ENCODE measurements at places on chromosomes 5 and 9.

GRCh38 chr5:157068785-157069184 lies 9.9 kb upstream of the HAVCR1 start:
- no peak for DNase-seq

DNA sequence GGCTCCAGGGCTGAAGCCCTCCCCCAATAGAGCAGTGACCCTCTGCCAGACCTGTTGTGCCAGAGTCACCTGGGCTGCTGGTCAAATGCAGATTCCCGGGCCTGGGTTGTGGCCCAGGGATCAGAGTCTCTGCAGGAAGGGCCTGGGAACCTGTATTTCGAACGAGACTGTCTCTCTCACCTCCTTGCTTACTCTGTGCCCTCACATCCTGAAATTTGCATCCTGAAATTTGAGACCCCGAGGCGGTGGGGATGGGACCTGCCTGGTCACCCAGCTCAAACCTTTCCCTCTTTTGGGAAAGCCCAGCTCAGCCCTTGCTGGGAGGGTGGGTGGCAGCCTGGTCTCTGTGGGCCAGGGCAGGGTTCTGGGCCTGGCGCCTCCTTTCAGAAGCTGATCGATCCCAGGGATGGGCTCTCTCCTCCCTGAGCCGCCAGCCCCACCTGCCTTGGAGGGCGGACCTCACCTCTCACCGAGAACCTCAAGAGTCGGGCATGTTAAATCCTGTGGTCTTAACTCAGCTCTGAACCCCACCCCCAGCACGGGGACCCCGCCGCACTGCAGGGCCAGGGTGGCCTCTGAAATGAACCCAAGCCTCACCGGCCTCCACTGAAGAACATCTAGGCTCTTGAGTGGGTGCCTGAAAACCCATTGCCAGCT lies 44.0 kb upstream of the IER5L start:
- DNase-seq, result no peak

GRCh38 chr9:124228516-124228915 lies 29.2 kb upstream of the NEK6 start:
- no peak for DNase-seq

GRCh38 chr5:100516285-100516684 lies 18.9 kb upstream of the FAM174A start:
- no peak for DNase-seq

DNA sequence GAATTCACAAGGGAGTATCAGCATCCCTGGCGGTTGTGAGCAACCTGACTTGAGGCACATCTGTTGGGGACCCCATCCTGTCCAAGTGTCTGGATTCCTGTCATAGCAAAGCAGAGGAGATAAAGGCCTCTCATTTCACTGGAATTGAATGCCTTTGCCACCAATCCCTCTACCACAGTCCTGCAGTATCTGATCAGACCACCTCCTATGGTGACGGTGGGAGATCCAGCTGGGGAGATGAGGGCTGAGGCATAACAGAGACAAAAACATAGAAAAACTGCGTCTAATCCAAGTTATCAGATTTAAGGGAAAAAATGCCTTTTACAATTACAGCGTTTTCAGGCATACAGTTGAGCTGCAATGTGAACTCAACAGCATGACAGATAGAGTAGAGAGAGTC lies 160.7 kb upstream of the TRPC7 start:
- no peak for DNase-seq

GRCh38 chr9:29214154-29214689 lies 1640.9 kb upstream of the C9orf72 start:
- DNase-seq, result peak; percentile 45

- no peak for DNase-seq
These were observed 28.0 kb downstream of the RFK start for GRCh38 chr9:76366275-76366674.

DNA sequence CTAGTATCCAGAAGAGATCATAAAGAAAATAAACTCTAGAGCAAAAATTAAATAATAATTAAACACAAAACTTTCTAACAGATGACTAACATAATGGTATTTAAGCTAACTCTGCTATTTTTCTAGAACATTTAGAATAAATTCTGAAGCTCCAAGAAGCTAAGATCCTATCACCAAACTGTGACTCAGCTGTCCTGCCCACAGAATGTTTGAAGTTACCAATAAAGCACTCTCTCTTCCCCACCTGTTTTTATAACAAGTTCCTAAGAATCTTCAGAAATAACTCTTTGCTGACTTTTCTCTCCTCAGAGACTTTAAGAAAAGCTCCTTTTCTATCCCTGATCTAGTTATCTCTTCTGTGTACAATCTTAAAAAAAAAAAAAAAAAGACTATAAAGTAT lies 6.0 kb upstream of the EFNA5 start:
- DNase-seq, result no peak

DNA sequence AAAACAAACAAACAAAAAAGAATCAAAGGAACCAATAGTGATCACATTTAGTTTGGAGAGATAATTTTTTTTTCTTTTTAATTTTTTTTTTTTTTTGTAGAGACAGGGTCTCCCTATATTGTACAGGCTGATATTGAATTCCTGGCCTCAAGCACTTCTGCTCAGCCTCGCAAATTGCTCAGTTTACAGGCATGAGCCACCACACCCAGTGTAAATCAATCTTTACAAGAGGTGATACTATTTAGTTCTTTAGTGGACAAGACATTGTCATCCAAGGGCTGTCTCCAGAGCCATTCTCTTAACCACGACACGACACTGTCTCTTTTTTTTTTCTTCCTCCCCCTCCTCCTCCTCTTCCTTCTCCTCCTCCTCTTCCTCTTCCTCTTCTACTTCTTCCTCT lies 29.6 kb downstream of the ERAP2 start:
- no peak for DNase-seq

DNA sequence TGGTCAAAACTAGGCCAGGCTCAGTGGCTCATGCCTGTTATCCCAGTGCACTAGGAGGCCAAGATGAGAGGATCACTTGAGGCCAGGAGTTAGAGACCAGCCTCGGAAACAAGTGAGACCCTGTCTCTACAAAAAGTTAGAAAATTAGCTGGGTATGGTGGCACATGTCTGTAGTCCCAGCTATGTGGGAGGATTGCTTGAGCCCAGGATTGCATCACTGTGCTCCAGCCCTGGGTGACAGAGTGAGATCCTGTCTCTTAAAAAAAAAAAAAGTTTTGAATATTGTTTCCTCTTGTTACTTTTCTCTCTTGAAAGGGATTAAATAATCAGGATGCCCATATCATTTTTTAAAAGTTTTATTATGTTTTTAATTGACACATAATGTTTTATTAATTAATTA lies 7.6 kb downstream of the ARHGEF37 start:
- no peak for DNase-seq

DNA sequence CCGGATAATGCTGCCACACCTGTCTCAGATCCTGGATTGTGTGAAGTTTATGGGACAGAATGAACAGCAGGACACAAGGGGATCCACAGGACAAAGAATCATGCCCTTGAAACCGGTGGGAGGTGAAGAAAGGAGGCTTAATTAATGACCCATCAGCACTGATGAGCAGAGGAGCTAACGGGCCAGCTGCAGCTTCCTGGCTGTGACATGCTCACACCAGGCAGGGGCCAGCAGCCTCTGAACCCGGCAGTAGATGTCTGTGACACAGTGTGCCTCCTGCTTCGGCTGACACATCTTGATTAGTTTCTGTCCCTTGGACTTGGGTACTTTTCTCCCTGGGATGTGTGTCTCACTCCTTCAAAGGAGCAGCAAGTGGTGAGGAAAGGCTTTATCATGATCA lies 328.8 kb upstream of the BRINP1 start:
- DNase-seq, result no peak

DNA sequence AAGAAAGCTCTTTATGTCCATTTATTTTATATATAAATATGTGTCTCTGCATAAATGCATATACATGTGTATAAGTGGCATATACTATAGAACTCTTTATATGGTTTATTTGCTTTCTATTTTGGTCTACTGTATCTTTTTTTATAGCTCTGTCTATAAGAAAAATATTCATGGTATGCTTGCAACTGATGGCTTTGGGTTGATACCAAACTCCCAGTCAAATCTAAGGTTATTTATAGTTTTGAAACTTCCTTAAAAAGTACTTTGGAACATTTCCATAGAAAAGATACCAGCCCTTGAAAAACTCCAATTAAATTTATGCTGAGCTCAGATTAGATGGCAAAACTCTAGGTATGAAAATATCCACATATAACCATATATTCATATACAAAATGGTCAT lies 120.0 kb upstream of the KLF9 start:
- no peak for DNase-seq

DNA sequence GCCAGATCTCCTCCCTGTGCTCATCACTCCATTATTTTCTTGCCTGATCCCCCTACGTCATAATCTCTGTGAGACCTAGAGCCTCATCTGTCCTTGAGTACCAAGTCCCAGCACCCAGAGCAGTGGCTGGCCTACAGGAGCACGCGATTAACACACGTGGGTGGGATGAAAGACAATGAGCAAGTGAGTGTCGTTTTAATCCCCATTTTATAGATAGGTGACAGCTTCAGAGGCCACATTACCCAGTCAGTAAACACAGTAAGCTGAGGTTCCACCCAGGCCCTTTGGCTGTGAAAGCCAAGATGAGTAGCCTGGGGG lies 17.3 kb downstream of the TRUB2 start:
- peak; percentile 49 for DNase-seq

DNA sequence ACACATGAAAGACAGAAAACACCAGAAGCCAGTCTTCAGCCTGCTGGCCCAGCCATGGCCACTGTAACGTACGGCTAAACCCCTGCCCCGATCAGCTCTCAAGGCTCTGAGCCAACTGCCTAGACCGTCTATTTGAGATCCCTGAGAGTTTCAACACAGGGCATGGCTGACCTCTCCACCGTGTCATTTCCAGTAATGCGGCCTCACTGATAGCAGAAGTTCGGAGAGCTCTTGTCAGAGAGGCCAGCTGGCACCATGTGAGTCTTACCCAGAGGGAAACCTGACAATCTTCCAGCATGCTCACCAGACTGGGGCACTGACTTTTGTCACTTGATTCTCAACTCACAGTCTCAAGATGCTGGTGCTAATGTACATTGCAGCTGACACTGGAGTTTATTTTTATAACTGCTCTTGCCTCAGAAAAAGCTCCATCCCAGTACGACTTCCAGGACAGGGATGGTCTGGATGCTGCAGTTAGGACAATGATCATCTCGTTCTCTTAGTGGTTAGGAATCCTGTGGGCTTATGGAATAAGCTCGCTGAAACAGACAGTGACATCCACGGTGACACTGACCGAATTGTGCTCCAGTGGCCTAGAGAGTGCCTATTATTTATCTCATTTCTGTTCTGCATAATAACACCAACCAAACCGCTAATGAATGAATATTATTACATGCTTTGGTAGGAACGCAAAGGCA lies 372.7 kb downstream of the ICE1 start:
- DNase-seq, result no peak

DNA sequence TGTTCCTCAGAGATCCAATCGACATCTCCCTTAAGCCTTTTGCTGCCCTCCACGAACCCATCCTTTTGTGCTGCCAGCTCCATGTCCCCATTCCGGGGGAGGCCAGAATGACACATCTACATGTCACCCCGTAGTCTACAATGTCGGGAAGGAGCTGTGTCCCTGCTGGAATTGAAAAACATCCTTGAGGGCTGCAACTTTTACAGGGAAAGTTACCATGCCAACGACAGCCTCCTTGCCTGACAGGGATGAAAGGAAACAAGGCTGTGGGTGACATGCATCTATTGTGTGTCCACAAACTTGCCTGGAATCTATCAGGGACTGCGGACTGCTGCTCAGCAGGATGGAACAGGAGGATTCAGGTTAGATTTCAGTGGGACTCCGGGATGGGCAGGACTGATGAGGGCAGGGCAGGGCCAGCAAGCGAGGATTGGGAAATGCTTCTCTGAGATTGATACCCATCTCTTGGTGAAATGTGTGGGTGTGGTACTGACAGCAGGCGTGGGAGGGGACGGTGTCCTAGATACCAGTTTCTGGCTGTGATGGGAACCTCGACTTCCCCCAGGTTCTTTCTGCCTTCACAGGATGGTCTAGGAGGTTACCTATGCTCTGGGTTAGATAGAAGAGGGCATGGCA lies 25.5 kb downstream of the EGR1 start:
- DNase-seq, result no peak

DNA sequence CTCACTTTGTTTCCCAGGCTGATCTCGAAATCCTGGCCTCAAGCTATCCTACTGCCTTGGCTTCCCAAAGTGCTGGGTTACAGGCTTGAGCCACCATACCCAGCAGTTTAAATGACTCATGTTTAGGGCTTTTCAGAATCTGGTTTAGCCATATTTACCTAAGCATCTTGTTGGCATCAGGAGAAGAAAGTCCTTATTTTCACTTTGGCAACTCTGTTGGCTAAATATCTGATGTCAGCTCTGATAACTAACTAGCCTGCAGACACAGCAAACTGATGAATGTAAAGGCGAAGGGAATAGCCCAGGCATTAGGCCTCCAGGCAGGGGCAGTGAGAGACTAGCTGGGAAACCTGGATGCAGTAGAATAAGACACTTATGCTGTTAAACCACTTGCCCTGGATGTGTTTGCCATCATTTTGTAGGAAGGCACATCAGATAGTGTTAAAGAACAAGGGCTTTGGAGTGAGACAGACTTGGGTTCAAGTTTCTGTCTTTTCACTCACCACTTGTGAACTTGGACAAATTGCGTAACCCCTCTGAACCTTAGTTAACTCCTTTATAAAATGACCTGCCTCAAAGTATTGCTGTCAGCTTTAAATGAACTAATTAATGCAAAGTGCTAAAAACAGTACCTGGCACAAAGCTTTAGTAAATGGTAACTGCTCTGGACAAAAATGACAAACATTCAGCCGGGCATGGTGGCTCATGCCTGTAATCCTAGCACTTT lies 34.7 kb upstream of the GARNL3 start:
- no peak for DNase-seq

- no peak for DNase-seq
These were observed 68.2 kb upstream of the AGXT2 start for GRCh38 chr5:35115920-35116319.

DNA sequence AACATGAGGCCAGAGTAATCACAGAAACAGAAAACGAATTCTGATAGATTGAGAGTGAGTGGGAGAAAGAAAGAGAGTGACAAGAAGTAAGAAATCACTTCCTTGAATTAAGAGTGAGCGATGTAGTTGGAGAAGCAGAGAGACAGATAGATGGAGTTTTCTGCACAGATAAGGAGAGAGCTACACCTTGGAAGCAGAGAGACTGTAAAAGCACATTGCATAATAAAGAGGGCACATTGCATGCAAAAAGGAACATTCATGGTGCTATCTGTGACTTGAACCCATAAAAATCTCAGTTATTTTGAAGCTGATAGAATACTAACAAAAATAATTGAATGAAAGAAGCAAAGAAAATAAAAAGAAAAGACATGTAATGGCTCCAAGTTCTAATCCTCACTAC lies 943.8 kb downstream of the NR2F1-AS1 start:
- DNase-seq, result no peak

DNA sequence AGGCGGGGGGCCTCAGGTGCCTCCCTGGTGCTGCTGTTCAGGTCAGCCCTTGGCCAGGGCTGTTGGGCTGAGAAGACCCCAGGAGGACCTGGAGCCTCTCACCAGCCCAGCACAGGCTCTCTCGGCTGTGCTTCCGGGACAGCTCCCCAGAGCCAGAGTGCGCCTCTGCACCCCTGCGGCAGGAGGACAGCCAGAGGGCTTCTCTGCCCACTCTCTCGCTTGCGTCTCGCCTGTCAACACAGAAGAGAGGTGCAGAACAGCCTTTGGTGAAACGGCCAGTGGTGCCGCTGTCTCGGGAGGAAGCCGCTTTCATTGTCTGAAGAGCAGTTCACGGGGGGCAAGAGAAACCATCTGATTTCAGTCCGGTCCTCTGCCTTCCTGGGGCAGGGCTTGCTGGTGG lies 3.8 kb upstream of the NACC2 start:
- no peak for DNase-seq
